ENCODE measurements at places on chromosomes 12 and 14.

DNA sequence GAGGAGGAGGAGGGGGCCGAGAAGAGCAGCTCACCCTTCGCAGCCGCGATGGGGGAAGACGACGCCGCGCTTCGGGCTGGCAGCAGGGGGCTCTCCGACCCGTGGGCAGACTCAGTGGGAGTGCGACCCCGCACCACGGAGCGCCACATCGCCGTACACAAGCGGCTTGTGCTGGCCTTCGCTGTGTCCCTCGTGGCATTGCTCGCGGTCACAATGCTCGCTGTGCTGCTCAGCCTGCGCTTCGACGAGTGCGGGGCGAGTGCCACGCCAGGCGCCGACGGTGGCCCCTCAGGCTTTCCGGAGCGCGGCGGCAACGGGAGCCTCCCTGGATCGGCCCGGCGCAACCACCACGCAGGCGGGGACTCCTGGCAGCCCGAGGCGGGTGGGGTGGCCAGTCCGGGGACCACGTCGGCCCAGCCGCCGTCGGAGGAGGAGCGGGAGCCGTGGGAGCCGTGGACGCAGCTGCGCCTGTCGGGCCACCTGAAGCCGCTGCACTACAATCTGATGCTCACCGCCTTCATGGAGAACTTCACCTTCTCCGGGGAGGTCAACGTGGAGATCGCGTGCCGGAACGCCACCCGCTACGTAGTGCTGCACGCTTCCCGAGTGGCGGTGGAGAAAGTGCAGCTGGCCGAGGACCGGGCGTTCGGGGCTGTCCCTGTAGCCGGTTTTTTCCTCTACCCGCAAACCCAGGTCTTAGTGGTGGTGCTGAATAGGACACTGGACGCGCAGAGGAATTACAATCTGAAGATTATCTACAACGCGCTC is 745 bp downstream of the TRHDE start:
- no peak for DNase-seq

- DNase-seq = no peak
These were observed 121.4 kb downstream of the EFCAB11 start for GRCh38 chr14:89833120-89833532.

GRCh38 chr14:101857226-101857625 is 95.7 kb downstream of the PPP2R5C start:
- DNase-seq = no peak

DNA sequence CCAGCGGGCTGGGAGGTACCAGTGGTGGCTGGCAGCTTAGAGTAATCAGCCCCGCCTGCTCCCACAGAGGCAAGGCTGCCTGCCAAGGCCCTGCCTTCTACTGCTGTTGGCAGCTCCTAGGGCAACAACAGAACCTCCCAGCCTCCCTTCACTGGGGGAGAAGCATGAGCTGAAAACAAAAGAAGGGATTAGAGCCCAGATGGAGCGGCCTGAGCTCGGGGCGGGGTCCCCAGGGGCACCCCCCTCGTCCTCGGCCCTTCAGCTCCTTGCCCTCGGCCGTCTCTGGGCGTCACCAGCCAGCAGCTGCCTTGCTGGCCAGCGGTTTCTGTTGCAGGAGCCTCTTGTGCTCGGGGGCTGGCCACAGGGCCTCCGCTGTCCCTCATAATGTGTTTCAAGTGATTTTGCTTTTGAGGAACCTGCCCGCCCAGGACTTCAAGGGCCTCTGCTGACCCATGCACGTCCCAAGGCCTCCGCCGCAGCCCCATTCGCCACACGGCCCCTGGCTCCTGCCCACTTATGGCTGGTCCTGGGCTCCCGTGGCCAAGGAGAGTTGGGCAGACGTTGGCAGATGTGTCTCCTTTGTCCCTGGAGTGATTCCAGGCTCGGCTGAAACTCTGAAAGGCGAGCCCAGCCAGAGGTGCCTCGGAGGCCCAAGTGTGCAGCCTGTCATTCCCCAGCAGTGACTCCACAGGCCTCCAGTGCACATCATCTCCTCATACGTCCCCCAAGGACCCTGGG is 49.7 kb downstream of the PSMA6 start:
- no peak for DNase-seq

- no peak for DNase-seq
These were observed 98.9 kb downstream of the RBM19 start for GRCh38 chr12:113867258-113867657.

DNA sequence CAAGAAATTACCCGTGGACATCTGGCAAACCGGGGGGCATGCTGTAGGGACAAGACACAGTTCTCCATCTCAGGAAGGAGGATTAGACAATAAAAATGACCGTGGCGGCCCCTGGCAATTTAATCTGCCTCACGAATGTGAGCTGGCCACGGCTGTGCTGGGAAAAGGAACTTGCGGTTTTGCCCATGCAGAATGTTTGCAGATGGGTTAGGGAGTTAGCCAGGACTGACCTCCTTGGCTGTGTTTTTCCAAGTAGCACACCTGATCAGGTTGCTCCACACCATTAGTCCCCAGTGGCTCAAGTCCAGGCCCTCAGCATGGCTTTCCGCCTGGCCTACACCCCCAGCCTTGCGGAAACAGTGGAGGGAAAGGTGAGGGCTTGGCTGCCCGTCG is 20.8 kb downstream of the TPCN1 start:
- DNase-seq = no peak

DNA sequence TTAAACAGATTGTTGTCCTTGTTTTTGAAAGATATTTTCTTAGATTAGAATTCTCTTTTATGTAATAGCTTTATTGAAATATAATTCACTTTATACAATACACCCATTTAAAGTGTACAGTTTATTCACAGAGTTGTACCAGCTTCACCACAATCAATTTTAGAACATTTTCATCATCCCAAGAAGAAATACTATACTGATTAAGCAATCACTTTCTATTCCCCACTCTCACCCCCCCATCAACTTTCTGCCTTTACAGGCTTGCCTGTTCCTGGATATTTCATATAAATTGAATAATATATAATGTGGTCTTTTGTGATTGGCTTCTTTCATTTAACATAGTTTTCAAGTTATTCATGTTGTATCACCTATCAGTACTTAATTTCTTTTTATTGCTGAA is 44.4 kb downstream of the ARHGAP5 start:
- DNase-seq = no peak

GRCh38 chr12:33649992-33650391 is 210.4 kb upstream of the SYT10 start:
- DNase-seq = no peak

DNA sequence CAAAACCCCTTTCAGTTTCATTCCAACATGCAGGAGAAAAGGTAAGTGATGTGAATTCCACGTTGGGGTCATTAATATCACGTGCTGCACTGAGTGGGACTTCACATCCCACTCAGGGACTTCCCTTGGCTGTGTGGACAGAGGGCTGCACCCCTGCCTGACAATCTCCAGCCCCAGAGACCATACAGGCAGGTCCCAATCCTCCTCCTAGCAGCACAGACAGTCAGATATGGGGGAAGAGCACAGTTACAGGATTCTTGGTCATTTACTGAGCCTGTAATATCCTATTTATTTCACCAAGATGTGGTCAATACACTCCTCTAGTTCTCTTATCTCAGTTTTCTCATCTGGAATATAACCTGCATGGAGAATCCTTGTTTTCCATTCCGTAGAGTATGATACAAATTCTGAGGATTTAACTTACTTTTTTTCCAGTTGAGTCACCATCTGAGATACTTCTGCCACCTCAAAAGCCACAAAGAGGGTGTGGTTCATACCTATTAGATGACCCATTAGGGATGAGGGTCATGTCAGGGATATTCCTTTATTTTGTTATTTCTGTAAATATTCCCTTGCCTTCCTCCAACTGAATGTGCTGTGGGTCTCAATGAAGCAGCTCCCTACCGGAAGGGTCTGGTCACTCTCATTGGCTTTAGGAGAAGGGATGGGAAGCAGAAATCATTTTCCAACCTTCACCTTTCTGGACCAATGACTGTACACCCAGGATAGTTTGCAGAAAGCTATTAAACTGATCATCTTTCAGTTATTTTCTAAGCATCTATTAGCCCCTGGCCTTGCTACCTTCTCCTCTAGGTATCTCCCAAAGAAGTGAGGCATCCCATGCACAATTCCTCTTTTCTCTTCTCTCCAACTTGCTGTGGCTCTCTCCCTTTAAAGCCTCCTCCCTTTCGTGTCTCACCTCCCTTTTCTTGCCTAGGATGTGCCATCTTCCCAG is 43.0 kb upstream of the NTF3 start:
- no peak for DNase-seq

GRCh38 chr14:68561531-68562007 is 231.3 kb downstream of the ZFP36L1 start:
- DNase-seq = no peak

DNA sequence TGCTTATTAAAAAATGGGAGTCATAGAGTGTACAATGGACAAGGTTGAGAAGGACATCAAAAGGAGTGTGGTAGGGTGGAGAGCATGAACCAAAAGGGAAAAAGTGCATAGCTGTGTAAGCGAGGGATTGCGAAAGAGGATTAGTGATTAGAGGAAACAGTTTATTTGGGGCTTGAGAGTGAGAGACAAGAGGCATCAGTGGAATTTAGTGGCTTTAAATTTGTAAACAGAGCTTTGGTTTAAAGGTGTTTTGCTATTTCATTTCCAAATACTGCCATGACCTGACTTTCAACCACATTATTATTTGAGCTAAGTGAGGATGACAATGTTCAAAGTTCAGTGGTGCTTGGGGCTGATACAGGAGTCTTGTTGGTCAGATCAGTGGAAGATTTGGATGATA is 53.4 kb downstream of the SLC16A7 start:
- no peak for DNase-seq

DNA sequence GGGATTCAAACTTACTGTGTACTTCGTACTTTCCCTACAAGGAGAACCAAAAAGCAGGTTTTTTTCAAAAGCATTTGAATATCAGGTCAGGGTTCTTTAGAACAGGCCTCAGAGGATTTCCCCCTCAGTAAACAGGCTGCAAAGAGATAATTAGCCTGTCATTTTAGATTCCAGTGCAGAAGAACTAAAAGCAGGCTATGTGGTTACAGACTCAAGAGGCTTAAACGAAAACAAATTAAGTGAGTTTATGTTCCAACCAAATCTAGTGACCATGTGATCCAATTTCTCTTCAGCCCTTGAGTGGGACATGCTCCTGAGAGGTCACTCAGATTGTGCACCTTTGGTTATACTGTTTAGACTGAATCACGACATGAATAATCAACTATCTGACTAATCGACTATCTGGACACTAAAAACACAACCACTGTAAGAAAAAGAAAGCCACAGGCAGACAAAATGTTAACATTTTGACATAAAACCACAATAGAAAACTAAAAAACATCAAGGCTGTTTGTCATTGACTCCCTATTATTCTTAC is 4.5 kb downstream of the TMED8 start:
- DNase-seq = no peak

- DNase-seq = no peak
These were observed 4.0 kb downstream of the SYNDIG1L start for GRCh38 chr14:74421981-74422380.

DNA sequence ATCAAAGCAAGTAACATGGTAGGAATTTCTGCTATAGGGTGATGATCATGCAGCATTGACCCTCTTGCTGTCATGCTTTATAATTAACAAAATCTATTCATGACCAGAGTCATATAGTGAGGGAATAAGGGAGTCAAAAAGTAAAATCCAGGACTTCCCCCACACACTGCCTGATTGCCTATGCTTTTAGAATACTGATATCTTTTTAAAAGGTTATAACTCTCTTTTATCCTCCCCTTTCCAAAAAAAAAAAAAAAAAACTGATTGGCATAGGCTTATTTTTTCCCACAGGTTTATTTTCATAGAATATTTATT is 51.4 kb downstream of the ZFP36L1 start:
- DNase-seq = no peak

- no peak for DNase-seq
These were observed 66.7 kb downstream of the CCDC88C start for GRCh38 chr14:91350813-91351511.

- no peak for DNase-seq
These were observed 905 bp upstream of the CIPC start for GRCh38 chr14:77097006-77097699.

- DNase-seq = no peak
These were observed 640.7 kb downstream of the DIO2 start for GRCh38 chr14:79570648-79571047.

DNA sequence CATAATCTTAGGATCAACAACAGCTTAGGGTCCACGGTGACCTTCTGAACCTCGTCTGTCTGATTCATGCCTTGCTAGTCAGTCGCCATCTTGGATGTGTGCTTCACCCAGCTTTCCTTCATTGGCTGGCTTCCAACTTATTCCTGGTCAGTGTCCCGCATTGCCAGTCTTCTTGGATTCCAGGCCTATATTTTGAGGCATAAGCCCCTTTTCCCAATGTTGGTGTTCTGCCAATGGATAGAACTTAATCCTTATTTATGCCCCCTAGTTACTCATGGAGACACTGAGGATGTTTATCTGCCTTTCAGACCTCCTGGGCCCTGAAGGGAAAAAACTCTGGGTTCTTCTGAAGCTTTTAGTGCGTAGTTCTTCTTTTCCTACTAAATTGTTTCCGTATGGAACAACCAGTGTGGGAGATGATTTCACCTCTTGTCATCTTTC is 5.8 kb downstream of the JDP2 start:
- DNase-seq = no peak
